ENCODE measurements at places on chromosomes 5 and 9. TPM values are rescaled to one million over a fixed set of nuclear protein-coding genes. Genes with fewer than 3 reads are reported as not detected.

GRCh38 chr5:171342362-171343111 is 33.5 kb downstream of the TLX3 start:
- no peak for DNase-seq

DNA sequence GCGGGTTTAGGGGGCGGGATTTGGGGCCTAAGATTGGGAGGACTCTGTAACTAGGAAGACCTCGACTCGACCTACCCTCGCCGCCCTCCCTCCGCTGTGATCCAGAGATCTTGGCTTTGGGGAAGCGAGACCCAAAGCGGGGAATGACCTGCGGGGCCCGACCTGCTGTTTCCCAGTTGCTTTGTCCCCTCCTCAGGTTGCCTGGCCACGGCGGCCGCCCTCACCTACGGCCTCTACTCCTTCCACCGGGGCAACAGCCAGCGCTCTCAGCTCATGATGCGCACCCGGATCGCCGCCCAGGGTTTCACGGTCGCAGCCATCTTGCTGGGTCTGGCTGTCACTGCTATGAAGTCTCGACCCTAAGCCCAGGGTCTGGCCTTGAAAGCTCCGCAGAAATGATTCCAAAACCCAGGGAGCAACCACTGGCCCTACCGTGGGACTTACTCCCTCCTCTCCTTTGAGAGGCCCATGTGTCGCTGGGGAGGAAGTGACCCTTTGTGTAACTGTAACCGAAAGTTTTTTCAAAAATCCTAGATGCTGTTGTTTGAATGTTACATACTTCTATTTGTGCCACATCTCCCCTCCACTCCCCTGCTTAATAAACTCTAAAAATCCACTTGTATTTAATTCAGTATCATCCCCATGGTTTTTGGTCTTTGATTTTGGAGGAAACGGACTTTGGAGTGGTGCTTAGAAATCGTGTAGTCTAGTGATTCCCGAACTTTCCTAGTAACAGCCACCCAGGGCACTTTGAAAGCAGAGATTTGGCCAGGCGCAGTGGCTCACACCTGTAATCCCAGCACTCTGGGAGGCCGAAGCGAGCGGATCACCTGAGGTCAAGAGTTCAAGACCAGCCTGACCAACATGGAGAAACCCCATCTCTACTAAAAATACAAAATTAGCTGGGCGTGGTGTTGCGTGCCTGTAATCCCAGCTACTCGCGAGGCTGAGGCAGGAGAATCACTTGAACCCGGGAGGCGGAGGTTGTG is 878 bp downstream of the HIGD2A start:
- no peak for DNase-seq

DNA sequence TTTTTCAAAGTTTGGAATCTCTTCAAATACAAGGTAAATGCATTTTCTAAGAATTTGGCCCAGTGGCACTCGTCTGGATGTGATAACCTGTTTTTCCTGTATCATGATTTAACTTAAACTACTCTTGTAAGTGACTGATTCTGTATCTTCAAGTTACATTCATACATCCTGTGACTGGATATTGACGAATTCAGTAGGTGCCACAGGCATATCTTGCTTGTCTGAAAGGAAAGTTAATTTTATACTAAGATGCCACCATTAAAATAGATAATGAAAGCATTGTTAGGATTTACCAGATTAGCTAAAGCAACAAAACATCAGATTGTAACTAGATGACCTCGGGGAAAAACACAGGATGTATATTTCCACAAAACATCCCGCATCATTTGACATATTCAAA is 175.3 kb upstream of the ZNF608 start:
- DNase-seq = no peak

- DNase-seq = no peak
These were observed 65.0 kb upstream of the MCCC2 start for GRCh38 chr5:71522151-71522550.

- no peak for DNase-seq
These were observed 8.4 kb downstream of the SLC36A3 start for GRCh38 chr5:151295138-151295537.

DNA sequence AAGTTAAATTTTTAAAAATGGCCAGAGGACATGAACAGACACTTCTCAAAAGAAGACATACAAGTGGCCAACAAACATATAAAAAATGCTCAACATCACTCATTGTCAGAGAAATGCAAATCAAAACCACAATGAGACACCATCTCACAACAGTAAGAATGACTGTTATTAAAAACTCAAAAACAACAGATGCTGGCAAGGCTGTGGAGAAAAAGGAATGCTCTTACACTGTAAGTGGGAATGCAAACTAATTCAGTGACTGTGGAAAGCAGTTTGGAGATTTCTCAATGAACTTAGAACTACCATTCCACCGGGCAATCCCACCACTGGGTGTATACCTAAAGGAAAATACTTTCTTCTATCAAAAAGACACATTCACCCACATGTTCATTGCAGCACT is 168.5 kb upstream of the PIK3R1 start:
- no peak for DNase-seq

DNA sequence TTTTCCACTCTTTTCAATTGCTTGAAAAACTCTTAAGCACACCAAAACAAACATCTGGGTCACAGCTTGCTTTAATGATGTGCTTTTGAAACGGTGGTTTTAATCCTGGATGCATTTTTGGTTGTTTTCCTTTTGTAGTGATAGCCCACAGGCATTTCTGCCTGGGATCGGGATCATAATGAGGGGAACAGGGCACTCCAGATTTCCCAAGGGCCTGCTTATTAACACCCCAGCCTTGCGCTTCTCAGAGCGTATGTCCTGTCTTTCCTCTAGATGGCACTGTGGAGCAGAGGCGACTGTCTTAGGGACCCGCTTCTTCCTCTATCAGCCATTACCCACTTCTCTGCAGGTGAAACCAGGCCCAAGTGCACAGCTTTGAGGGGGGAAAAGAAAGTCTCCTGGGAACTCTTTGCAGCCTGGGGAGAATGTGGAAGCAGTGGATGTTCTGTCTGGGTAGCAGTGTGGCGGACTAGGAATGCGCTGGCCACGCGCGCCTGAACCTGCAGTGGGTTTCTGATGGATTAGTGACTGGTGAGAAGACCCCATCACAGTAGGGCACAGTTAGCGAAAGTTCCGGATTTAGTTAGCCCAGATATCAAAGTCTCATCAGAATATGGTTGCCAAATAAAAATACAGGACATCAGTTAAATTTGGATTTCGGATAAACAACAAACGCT is 190.1 kb downstream of the GNA14 start:
- peak; percentile 42 for DNase-seq

- peak; percentile 64 for DNase-seq
These were observed 16.2 kb downstream of the PRRC2B start for GRCh38 chr9:131410044-131410491.

Gene SPATA31A3
- not detected for total RNA-seq

Gene F2RL1
- 2.7 TPM for total RNA-seq

Gene C7
- not detected for total RNA-seq

Gene SH3PXD2B
- total RNA-seq = 0.28 TPM

Gene CA9
- total RNA-seq = 0.86 TPM

Gene ISL1
- total RNA-seq = not detected
